ENCODE measurements at places on chromosomes 7 and 10.
A peak's percentile ranks its signal among the peaks of the same experiment; 100 is the strongest.

DNA sequence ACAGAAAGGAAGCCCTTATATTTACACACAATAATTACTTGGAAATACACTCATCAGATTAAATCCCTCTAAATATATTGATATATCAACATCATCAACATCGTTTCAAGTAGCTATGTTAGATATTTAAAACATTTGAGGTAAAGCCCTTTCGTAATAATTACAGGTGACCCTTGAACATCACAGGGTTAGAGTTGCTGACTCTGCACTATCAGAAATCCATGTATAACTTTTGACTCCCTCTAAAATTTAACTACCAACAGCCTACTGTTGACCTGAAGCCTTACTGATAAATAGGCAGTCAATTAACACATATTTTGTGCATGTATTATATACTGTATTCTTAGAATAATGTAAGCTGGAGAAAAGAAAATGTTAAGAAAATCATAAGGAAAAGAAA is 34.6 kb upstream of the LRRN3 start:
- no peak for DNase-seq

DNA sequence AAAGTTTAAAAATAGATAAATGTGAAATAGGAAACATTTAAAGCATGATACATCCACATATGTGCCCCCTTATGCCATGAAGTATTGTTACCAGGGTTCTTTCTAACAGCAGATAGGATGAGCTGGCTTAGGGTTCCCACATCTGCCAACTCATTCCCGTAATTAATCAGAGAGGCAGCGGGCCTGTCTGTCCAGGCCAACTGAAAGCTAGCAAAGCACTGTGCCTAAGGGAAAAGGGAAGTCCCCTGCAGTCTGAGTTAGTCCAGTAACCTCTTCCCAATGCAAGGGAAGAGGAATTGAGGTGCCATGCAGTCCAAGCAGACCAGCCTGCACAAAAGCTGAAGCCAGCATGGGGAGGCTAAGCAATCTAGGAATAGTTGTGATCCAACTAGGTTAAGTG is 18.3 kb upstream of the ZC3HAV1L start:
- DNase-seq, result no peak

- no peak for DNase-seq
Measured at GRCh38 chr10:44873160-44873559, 38.0 kb upstream of the TMEM72 start.

- no peak for DNase-seq
Measured at GRCh38 chr10:85977642-85978041, 389.0 kb downstream of the GRID1 start.

DNA sequence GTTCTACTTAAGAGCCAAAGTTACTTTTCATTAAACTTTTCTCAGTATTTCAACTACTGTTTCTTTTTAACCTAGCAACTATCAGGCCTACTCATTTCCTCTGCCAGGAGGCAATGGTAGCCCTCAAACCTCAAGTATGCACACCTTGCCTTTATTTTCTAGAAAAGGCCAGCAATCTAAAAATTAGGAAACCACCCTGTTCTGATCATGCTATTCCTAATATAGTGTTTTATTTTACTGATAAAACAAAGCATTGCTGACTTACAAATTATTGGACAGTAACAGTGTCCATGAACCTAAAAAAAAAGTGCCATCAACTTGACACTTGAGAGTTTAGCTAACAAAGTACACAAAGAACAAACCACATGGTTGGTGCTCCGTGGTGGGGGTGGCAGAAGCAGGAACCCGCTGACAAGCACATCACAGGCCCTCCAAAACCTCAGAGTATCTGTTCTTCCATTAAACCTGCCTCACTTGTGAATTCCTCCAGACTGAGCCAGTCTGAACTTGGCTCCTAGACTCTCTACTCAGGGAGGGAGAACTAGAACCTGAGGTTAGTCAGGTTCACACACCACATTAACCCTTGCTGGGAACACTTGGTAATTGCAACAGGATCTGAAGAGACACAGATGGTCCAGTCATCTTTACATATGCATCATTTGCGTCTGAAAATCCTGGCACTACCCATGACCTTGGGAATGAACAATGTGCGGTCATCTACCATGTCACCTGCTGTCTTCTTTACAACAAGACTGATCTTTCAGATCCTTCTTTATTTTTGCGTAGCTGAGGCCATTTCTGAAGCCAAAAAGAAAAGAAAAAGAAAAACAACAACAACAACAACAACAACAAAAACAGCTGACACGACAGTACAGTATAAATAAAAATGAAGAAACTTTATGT is 31.9 kb downstream of the PIP4K2A start:
- DNase-seq, result peak; percentile 36

DNA sequence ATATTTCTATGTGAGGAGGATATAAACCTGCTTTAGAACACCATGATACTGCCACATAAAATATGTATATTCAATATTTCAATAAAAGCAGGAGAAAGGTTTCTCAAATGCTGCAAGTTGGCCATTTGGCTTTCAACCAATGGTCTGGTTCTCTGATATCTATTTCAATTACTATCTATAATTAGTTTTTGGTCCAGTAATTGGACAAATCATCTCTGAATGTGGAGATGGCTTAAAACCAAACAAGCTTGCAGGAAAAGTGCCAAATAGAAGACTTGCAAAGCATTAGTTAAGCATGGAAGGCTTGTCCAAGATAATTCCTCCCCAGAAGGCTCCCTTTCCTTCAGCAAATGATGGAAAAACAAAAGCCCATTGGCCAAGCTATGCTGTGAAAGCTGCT is 140.1 kb downstream of the CPEB3 start:
- no peak for DNase-seq

DNA sequence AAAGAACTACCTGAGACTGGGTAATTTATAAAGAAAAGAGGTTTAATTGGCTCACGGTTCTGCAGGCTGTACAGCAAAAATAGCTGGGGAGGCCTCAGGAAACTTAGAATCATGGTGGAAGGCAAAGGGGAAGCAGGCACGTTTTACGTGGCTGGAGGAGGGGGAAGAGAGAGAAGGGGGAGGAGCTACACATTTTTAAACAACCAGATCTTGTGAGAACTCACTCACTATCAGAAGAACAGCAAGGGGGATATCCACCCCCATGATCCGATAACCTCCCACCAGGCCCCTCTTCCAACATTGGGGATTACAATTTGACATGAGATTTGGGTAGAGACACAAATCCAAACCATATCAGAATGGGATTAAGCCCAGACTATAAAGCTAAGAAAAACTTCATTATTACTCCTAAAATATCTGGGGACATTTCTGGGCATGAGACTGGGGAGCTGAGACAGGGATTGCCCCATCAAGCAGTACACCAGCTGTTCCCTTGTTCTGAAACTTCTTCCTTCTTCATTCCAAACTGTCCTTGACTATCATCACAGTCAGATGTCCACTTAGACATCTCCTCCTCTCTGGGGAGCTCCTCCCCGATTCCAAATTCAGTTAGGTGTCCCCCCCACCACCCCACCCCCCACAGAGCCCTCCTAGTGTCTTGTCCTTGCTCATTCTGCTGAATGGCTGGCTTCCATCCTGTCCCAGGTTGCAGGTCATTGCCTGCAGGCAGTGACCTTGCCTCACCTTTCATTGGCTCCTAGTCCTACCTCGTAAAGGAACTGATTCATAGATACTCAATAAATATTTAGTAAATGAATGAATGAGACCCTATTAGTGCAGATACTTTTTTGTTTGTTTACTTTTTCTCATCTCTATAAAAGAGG is 132.6 kb downstream of the EVX1 start:
- no peak for DNase-seq

- no peak for DNase-seq
Measured at GRCh38 chr10:133313192-133313591, 4.5 kb downstream of the ZNF511 start.

DNA sequence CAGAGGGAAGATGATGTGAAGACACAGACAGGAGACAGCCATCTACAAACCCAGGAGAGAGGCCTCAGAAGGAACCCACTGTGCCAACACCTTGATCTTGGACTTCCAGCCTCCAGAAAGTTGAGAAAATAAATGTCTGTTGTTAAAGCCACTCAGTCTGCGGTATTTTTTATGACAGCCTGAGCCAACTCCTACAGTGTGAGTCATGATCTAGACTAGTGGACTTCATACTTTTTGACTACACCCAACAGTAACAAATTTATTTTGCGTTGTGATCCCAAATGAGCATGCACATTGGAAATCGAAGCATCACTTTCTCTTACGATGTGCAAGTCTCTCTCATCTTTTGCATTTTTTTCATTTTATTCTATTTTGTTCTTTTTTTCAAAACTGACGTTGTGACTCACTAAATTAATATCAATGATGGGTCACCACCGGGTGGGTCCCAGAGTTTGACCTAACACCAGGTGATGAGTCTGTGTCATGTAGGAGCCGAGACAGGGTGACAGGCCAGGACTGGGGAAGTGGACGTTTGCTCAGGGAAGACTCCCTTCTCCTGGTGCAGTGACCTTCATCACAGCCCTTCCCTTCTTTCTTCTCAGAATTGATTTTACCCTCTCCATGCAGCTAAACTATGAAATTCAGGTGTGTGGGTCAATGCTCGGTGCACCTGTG is 28.9 kb downstream of the PHYH start:
- no peak for DNase-seq

DNA sequence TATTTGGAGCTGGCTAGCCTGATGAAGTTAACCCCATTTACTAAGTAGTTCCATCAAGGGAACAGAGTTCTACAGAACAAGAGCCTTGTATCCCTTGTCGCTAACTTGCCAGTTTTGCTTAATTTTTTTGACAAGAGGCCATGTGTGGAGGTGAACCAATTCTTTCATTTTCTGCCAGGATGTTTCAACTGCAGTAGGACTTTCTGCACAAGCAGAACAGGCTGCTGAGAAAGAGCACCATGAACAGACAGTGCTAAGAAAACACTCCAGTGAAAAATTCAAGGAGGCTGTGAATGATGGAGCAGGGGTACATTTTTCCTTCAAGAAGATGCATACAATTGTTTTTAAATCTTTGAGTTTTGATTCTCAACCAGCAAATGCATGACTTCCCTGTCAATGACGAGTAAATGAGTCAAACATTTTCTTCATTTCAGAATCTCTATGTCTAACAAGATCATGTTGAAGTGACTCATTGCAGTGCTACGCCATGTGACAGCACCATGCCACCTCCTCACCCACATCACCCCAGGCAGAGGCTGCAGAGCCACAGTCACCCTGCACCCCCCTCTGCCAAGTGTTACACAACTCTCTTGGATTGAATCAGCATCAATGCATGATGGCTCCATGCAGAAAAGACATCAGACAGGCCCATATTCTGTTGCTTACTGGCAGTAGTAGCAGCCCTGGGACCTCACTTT is 193.1 kb downstream of the COBL start:
- peak; percentile 76 for DNase-seq
